ENCODE measurements at places on chromosomes 1 and 21. TPM values are rescaled to one million over a fixed set of nuclear protein-coding genes. Genes with fewer than 3 reads are reported as not detected.

ESRRG gene
- total RNA-seq: 0.07 TPM

GRCh38 chr1:187819086-187819485, 990.3 kb downstream of the PLA2G4A start:
- DNase-seq: no peak

DNA sequence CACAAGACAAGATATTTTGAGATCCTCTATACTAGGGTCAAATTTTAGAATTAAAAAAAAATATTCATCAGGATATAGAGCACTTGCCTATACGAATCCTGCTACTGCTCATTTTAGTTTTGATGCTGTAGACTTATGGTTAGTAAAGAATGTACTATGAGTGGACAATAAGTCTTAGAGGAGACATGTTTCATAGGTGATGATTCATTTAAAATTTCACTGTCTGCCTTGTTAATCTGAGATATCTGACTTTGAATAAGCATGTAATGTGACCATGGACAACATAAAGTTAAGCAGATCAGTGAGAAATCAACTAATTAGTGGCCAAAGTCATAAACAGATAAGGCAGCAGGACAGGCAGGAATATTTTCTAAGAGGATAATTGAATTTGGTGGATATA, 106.8 kb upstream of the HP1BP3 start:
- peak; percentile 45 for DNase-seq

GRCh38 chr1:19411612-19412011, 73.7 kb downstream of the CAPZB start:
- no peak for DNase-seq

DNA sequence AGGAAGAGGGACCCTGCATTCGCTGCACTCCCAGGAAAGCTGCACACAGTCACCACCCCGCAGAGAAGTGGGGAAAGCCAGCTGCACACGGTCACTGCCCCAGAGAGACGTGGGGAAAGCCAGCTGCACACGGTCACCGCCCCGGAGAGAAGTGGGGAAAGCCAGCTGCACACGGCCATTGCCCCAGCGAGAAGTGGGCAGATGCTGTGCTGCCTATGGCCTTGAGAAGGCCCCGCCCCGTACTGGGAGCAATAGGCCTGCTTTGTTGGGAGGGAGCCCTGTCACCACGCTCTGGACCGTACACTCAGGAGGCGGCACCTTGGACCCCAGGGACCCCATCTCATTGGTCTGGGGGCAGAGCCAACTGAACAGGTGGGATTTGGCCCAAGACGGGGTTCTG, 4.3 kb upstream of the GPR153 start:
- DNase-seq: no peak

SMCP gene
- total RNA-seq: not detected

SERINC2 gene
- 158 TPM for total RNA-seq

DNA sequence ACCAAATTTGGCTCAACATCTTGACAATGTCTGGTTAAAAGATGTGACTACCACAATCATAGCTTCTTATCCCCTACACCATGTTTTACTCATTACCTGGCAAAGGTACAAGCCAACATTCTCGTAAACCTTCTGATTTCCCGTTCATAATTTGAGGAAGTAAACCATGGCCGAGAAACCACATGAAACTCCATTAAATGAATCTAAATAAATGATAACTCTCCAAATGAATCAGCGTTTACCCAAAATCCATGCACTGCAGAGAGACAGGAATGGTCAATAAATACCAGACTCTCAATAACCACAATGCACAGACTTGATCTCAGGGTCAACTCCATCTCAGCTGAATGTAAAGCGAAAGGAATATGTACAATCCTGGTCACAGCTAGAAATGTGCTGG, 125.2 kb downstream of the TYW3 start:
- no peak for DNase-seq

DNA sequence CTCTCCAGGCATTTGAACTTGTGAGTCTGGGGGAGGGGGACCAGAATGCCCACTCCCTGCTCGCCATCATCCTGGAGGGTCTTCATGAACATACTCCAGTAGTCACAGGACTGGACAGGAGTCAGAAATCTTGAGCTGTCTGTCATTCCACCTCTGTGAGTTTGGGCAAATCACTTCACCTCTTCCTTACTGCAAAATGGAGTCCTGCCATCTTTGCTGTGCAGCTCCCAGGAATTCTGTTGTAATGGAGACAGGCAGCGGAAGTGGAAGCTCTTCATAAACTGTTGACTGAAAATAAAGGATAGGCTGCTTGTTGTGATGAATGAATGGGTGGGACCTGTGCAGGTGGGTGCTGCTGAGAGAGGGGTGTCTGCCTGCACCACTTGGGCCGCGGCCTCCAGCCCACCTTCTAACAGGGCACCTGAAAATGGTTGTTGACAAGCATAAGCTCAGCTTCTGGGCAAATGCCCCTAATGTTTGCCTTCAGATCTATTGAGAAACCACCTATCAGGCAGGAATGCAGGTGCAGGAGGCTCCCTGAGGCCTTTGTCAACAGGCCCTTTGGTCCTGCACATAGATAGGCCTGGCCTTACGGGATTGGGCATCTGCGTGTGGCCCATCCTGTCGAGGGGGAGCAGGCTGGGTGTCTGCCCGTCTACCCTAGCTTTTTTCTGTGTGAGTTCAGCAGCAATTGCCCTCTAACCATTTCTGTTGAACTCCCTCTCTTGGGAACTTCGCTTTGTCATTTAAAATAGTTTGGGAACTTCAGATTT, 321.0 kb downstream of the RPS6KC1 start:
- DNase-seq: no peak

DNA sequence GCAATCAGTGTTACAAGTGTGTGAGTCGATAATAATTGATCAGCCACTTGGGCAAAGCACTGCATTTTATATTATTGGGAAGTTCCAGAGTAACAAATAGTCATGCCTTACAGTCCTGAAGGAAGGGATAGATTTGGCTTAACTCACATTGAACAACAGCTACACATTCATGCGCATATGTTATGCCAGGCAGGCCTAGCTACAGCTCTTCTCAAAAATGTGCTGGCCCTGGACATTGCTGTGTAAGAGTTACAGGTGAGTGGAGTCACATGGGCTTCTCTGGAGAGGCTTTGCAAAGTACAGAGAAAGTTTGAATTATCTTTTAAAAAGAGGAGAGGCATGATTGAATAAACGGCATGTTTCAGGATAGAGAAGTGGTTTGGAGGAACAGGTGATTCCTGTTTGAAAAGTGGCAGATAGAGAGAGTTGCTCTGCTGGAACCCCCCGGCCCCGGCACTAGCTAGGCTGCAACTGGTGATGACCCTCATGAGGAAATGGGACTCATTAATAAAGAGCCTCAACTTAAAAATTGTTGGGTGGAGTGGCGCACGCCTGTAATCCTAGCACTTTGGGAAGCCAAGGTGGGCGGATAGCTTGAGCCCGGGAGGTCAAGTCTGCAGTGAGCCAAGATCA, 200.6 kb downstream of the CRB1 start:
- DNase-seq: no peak

- no peak for DNase-seq
Observed at GRCh38 chr1:55427606-55428005, 212.4 kb upstream of the USP24 start.

DNA sequence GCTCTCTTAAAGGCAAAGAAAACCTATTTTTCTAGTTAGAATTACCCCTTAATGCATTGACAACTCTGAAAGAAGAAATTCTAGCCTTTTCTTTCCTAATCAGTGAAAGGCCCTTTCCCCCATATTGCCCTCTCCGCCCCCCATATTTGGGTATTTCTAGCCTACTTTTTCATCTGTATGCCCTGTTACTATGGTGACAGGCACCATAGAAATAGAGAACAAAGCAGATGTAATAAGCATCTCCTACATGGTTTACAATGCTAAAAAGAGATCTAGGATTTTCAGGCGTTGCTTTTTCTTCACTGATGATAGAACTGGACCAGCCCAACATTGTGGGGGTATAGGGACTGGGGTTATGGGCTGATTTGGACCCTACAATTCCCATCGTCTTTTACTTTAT, 14.5 kb downstream of the LRRC8B start:
- DNase-seq: no peak

- DNase-seq: no peak
Observed at GRCh38 chr1:40092706-40093639, 4.1 kb downstream of the PPT1 start.

DNA sequence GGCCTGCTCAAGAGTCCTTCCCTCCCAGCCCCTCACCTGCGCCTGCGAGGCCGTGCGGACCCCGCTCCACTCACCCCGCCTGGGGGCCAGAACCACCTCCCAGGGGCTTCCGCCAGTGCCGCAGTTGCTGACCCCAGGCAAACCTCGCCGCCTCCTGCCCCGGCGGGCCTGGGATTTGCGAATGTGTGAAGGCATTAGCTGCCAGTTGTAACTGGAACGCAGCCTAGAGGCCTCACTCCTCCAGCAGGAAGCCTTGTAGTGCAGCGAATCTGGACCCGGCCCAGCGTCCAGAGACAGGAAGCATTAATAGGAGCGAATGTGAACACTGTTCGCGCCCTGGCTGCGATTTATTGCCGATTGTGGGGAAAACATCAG, 140.9 kb upstream of the ARHGEF16 start:
- no peak for DNase-seq

SPRR2D gene
- 8.7 TPM for total RNA-seq

- DNase-seq: no peak
Observed at GRCh38 chr1:112565800-112566199, 53.1 kb downstream of the ST7L start.

GRCh38 chr21:38041493-38041892, 125.2 kb upstream of the KCNJ6 start:
- no peak for DNase-seq

TSPEAR gene
- not detected for total RNA-seq

MARK1 gene
- 16.2 TPM for total RNA-seq

DNA sequence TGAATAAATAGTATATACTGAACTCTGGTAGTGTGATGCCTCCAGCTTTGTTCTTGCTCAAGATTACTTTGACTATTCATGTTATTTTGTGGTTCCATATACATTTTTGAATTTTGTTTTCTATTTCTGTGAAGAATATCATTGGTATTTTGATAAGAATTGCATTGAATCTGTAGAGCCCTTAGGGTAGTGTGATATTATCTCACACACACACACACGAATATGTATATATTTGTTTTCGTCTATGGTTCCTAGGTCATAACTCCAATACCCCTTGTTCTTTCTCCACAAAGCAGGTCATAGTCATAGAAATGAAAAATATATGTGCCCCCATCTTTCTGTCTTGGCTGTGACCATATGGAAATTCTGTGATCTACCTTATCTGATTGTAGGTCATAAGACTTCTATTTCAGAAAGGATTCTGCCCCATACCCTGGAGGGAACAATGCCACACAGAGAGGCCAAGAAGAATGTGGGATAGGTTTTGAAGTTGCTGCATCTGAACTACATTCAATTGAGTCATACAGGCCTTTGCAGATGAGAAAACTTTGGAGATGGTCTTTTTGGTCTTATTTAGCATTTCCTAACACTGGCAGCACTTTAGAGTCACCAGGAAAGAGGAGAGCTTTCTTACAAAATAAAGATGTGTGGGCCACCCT, 32.0 kb upstream of the GBP5 start:
- no peak for DNase-seq

HMCN1 gene
- 0.85 TPM for total RNA-seq

DNA sequence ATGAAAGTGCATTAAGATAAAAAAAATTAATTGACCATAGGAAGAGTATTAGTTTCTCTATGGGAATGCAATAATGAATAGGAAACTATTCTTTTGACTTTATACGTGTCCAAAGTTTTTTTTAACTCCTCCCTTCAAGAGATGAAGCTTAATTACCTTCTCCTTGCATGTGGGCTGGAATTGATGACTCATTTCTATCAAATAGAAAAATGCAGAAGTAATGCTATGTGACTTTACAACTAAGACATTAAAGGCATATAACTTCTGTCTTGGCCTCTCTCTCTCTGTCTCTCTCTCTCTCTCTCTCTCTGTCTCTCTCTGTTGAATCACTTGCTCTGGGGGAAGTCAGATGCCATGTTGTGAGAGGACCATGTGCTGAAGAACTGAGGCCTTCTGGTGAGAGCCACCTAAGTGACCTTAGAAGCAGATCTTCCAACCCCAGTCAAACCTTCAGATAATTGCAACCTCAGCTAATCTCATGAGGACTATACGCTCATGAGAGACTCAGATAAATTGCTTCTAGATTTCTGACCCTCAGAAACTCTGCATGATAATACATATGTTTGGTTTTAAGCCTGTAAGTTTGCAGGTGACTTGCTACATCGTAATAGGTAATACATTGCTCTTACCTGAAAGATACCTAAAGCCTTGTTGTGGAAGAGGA, 414.2 kb downstream of the KCNT2 start:
- DNase-seq: no peak

Data from foreskin keratinocyte (primary cell).